T1000 (cell line): ENCODE measurements at places on chromosomes 11 and 22.

DNA sequence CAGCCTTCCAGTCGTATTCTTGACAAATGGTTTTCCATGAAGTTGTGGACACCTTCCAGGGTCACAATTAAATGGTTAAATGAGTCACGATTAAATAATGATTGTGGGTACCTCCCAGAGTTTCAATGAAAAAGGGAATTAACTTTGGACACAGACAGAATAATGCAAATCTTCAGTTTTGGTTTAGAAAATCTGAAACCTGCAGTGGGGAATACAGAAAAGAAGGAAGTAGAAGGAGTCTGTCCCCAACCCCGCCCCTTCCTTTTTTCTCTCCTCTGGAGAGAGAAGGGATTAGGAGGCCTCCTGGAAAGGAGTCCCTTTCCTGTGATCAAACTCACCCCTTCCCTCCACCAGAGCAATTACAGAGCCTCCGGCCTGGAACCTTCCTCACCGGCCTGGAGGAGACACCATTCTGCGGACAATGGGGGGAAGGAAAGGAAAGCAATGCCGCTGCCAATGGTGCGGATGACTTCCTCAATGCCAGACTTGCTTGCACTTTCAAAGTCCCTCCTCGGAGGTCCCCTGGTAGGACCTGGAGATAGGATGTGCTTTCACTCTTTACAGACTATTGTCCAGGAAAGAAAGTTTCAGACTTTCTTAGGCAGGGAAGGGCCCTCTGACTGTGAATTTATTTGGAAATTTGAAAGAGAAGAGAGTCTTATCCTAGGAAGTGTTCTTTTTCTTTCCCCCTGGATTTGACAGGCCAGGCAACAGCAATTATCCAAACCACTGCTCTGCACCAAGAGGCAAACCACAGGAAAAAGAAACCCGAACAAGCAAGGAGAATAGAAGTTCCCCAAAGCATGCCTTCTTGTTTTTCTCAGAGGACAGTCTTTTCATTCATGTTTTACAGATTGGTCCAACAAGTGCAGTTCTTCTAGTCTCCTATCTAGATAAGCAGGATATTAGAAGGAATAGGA, 86.8 kb downstream of the PTPRJ start:
- no peak for DNase-seq

GRCh38 chr22:20203142-20203551, 52.3 kb upstream of the CCDC188 start:
- DNase-seq = no peak

DNA sequence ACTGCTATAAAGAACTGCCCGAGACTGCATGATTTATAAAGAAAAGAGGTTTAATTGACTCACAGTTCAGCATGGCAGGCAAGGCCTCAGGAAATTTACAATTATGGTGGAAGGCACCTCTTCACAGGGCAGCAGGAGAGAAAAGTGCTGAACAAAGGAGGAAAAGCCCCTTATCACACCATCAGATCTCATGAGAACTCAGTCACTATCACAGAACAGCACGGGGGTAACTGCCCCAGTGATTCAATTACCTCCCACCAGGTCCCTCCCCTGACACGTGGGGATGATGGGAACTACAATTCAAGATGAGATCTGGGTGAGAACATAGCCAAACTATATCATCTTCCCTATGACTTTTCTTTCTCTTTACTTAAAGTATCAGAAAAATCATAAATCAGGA, 104.0 kb upstream of the SYN3 start:
- no peak for DNase-seq

DNA sequence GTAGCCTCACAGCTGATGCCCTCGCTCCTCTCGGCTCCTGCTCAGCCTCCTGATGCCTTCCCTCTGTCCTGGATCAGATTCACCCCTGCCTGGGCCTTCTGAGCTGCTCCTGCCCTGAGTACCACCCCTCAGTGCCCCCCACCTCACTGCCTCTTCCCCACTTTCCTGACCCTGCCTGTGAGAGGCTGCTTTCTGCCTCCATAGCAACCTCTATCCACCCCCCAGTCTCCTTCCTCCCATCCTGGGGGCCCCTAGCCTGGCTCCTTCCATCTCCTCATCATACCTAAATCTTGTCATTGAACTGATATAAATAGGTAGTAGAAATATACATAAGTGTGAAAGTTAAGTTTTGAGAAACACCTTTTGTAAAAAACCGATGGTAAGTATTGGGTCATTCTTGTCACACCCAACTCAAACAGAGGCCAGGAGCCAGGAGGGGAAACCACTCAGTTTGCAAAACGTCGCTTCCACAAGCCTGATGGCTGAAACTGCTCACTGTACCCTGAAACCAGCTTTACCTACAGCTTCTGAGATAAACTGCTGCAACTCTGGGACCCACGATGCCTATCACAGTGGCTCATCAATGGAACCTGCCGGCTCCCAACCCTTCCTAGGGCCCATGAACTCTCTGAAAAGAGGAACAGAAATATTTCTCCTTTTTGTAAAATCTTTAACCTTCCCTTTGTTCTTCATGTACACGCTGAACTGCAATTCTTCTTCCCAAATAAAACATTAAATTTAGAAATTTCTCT, 4.8 kb upstream of the APOBEC3H start:
- no peak for DNase-seq

- DNase-seq = no peak
These were observed 487.2 kb downstream of the MN1 start for GRCh38 chr22:27314276-27314807.
